GM03348 (cell line): ENCODE measurements at places on chromosomes 16 and 17.

DNA sequence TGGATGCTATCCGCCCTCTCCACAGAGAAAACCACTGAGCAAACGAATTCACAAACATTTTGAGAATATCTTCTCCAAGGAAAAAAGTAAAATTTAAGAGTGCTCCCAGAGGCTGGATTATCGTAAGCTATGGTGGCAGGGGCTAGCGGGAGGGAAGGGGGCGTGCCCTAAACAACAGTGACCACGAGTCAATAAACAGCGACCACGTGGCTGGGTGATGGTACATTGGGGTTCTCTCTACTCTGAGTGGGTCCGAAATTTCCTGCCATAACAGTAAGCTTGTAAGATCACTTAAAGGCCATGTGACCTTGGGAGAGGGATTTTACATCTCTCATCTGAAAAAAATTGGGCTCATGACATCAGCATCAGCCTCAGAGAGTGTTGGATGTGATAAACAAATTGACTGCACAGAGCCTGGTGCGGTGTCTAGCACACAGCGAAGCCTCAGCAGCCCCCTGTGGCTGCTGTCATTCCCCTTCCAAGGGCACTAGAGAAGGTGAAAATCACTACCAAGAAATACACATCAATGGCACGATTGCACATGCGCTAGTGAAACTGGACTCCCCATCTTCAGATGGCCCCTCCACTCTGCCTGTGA is 213.2 kb downstream of the XYLT1 start:
- DNase-seq = no peak

DNA sequence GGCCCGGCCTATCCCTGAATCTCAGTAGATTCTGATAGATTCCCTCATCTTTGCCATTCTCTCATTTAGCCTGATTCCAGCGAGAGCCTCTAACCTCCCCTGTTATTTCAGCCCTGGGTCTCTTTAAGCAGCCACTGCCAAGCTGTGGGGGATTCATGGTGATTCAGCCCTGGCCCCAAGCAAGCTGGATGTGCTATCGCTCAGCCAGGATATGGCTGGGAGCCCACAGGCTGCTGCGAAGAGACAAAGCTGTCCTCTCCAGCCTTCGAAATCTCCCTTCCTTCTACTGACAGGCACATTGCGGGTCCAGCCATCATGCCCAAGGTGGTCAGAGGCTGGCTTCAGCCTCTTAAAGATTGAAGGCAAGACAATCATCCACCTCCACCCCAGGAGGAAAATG is 394.1 kb downstream of the SOX9 start:
- DNase-seq = peak; percentile 62

GRCh38 chr16:88769617-88770460 is 15.2 kb downstream of the PIEZO1 start:
- no peak for DNase-seq

DNA sequence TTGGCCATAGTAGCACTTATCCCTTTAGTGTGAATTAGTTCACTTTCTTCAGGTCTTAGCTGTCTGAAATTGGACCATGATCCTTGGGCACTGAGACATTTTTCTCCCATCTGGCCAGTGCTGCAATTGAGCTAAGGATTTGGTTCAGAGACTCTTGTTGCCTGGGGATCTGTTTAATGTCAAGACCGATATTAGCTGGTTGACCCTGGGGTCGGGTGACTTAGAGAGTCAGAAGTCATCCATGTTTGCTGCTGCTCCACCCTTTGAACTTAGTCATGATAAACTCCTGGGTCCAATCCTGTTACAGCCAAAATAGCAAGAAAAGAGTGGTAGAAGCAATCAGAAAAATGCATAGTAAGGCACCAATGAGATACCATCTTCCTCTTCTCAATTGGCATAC is 45.8 kb upstream of the TOX3 start:
- no peak for DNase-seq

DNA sequence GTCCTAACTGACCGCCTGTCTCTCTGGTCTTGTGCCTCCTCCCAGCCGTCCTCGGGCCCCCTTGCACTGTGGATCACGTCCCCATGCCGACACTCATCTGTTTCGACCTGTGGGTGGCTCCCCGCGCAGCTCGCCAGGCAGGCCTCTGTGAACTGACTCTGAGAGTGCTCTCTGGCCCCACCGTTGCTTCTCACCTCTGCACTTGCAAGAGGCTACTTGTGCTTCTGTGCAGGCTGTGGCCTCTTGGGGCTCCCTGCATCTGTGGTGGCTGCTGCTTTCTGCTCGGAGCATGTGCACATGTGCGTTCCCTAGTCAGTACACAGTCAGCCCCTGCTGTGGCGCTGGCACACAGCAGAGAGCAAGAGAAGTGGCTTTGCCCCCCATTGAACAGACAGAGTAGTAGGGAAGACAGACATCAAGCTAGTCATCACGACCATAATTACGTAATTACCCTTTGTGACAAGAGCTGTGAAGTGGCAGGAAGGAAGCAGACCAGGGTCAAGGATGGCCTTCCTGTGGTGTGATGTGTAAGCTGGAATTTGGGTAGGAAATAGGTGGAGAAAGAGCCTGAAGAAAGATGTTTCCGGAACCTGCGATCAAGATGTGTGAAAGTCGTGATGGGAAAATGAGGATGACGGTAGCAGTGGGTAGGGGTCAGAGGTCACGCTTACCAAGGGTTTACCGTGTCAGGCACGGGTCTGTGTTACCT is 256.0 kb upstream of the CACNG5 start:
- DNase-seq = no peak

GRCh38 chr17:65043802-65044201 is 12.7 kb downstream of the GNA13 start:
- no peak for DNase-seq

GRCh38 chr16:17784073-17784472 is 313.3 kb upstream of the XYLT1 start:
- peak; percentile 28 for DNase-seq

GRCh38 chr17:13550291-13550690 is 51.4 kb downstream of the HS3ST3A1 start:
- no peak for DNase-seq

DNA sequence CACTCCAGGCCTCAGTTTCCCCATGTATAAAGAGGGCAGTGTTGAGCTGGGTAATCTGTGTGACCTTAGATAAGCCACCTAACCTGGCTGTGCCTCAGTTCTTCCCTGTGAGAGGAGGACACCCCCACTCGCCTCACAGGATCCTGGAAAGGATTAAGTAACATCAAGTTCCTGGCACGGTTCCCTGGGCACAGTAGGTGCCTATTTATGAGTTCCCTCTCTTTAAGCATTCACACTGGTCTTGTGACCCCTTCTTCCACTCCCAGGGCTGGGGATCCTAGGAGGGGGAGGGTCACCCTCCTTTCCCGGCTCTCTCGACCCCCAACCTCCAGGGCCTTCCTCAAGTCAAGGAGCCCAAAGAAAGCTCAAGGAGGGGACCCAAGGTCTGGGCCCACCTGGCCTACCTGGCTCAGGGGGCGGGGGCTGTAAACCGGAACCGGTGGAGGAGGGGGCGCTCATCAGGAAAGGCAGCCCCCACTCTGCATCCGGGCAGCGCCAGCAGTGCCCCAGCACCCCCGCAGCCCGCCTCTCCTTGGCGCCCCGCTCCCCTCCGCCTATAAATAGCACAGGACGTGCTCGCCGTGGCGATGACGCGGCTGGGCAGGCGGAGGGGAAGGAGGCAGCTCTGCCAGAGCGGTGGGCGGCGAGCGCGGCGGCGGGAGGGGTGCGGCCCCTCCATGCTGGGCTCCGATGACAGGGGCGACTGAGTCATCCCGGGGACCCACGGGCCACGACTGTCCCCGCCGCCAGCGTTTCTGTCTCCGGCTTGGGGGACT is 9.4 kb downstream of the RPL19 start:
- peak; percentile 83 for DNase-seq

GRCh38 chr17:44568945-44569858 is 11.9 kb downstream of the FZD2 start:
- DNase-seq = no peak

GRCh38 chr17:73323409-73324159 is 11.8 kb upstream of the CDC42EP4 start:
- no peak for DNase-seq

GRCh38 chr17:56624912-56625311 is 31.4 kb downstream of the NOG start:
- DNase-seq = no peak

DNA sequence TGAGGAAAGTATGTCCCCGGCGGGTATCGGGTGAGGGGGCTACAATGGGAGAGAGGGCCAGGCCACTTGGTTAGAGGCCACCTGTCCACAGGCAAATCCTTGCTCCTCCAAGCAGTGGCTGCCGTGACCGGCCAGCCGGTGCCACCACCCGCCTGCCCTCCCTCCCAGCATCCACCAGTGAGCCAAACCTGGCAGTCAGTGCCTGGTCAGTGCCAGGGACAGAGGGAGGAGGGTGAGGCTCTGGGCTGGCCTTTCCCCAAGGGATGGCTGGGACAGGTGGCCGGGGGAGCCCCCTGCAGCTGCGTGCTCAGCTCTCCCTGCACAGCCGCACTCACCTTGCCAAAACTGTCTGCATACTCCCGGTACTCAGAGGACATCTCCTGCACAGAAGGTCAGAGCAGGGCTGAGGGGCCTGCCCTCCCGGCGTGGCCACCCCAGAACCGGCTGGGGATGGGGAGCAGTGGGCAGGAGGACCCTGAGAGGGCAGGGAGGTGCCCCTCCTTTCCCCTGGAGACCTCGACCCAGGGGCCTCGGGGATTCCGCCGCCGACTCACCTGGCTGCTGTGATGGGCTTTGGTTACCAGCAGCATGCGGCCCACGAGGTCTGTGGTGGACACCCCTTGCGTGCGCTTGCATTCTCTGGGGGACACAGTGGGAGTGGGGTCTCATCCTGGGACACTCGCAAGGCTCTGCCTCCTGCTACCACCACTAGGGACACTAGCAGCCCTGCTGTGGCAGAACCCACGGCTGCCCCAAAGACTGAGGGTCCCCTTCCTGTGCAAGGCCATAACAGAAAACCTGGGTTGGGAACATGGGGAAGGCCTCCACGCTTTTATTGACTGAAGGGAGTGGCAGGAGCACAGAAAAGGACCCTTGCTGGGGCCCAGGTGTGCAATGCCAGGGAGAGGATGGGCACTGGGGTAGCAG is 3.7 kb downstream of the PCYT2 start:
- DNase-seq = no peak

DNA sequence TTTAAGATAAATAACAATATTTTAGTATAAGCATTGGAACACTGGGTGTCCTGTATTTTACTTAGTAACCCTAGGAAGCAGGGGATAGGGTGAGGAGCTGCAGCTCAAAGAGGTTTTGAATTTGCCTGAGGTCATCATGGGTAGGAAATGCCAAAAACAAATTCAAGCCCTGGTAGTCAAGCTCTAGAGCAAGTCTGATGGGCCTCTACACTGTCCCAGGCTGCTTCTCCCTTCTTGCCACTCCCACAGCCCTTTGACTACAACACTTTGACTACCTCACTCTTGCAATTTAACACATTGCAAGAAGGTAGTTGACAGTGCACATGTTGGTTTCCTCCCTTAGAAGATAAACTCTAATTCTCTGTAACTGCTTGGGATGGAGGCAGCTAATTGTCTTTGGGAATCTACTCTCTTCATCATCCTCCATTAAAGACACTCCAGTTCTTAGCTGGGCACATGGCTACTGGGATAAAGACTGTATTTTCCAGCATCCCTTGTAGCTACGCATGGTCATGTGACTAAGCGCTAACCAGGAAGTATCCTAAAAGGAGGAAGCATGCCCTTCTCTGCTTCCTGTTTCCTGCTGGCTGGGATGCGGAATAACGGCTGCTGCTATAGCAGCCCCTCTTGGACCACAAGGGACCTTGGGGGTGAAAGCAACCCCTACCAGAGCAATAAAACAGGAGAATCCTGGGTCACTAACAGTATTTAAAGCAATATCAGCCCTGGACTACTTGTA is 30.7 kb upstream of the SSTR2 start:
- DNase-seq = no peak

GRCh38 chr17:4220655-4221054 is 43.1 kb downstream of the ANKFY1 start:
- no peak for DNase-seq

DNA sequence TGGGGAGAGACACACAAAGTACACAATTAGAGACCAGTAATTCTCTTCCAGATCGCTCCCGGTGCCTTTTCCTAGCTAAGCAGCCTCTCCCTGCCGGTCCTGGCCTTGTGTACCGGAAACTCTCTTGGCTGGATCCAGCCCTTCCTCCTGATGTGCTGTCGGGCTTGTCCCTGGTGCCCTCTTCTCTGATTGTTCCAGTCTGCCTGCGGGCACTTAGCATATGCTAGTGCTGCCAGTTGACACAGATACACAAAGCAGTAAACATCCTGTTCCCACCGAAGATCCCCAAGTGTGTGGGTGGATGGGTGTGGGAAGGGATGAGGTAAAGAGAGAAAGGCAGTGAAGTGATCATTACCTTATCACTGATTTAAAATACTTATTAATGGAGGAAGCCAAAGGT is 9.7 kb downstream of the HS3ST3B1 start:
- DNase-seq = no peak

DNA sequence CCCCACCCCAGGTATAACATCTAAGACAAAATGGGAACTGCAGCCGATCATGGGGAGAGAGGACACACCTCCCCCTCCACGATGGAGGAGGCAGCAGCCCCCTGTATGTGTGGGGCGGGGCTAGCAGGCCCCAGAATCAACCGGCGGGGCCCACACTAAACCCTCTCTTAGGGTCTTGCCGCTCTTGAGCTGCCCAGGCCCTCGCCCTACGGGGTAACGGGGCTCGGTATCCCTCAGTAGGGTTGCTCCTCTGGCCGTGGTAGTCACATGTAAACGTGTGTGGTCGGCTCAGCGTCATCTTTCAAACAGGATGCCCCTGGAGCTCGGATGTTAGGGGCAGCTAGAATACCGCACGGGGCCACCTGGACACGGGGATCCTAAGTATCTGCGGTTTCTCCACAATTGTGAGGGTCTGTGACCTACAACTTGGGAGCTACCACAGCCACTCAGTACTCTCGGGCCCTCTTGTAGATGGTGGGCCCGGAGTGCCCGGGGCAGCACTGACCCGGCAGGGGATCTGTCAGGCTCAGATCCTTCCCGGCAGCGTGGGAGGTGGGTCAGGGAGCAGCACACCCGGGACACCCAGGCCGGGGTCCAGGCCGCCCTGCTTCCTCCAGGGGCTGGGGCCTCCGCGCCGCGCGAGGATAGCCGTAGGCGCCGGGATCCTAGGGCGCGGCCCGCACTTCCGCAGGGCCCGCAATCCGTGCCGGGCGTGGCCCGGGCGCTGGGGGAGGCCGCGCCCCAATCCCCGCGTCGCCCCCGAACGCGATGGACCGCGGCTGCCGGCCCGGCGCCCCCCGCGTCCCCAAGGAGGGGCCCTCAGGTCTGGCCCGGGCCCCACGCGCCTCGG is 781 bp downstream of the ARHGDIA start:
- DNase-seq = peak; percentile 67

DNA sequence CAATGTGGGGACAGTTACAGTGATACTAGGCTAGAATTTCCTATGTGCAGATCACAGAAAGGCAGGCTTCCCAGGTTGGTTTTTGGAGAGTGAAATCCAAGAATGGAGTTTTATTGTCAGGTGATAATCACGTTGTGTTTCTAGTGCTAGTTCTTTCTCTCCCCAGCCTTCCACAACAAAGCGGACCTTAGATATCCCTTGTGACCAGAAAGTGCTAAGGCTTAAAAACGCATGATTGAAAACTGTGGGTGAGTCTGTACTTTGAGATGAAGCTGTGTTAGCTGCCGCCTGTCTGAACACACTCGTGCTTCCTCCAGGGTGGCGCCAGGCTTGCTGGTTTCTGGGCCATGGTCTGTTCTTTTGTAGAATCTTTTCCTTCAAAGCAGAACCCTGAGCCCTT is 52.1 kb downstream of the BANP start:
- DNase-seq = no peak

- DNase-seq = no peak
These were observed 79.5 kb downstream of the GNAO1 start for GRCh38 chr16:56270828-56271227.
